ENCODE measurements at places on chromosomes 6 and 20.

DNA sequence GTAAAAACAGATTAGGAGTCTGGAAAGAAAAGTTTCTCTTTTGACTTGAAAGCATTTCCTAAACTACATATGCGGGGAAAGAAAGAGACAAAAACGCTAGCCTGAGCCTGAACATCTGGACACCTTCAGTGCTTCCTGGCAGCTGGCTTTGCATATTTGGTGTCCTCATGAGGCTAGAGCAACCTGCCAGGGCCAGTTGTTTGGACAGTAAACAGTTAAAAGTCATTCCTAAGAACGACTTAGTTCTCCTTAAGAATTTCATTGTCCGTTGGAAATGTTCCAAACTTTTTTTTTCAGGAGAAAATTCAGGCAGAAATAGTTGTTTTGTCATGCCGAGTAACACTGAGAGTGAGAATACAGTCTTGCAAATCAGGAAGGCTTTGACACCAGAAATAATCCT is 199.8 kb downstream of the SMOC2 start:
- no peak for DNase-seq

GRCh38 chr6:37960139-37960935 is 140.8 kb downstream of the ZFAND3 start:
- no peak for DNase-seq

- DNase-seq, result no peak
Observed at GRCh38 chr20:1944345-1945091, 49.3 kb downstream of the SIRPA start.

- DNase-seq, result no peak
Observed at GRCh38 chr20:41135888-41136679, 1.3 kb upstream of the PLCG1 start.

DNA sequence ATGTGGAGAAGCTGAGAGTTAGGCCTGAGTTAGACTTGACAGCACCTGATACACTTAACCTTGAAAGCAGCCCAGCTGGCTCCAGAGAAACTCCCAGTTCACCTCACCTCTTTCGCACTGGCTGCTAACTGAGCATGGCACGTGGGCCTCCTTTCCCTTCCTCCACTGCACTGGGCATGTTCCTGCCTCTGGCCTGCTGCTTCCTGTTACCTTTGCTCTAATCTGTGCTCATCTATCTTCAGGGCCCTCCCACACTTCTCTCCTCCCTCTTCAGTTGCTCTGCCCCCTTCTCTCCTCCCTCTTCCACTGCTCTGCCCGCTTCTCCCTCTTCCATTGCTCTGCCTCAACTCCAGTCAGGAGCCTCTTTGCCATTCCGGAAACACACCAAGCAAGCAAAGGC is 13.7 kb upstream of the UBE2V1 start:
- no peak for DNase-seq

GRCh38 chr6:169664227-169664626 is 37.6 kb downstream of the WDR27 start:
- DNase-seq, result no peak

GRCh38 chr6:53151676-53152075 is 3.0 kb upstream of the GCM1 start:
- DNase-seq, result no peak

DNA sequence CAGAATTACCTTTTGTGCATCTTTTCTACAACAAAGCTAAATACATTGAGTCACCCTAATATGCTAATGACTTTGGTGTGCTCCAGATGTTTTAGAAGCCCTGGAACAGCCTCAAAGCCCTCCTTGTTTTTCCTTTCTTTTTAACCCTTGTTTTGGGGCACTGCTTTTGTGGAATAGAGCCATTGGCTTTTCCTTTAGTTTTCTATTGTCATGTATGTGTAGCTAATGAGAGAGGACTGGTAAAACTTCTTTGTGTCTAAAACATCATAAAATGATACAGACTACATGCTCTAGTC is 158.8 kb downstream of the JARID2 start:
- no peak for DNase-seq

GRCh38 chr6:134257516-134257915 is 60.4 kb downstream of the SGK1 start:
- no peak for DNase-seq

GRCh38 chr20:63774306-63774705 is 34.7 kb downstream of the SLC2A4RG start:
- no peak for DNase-seq

DNA sequence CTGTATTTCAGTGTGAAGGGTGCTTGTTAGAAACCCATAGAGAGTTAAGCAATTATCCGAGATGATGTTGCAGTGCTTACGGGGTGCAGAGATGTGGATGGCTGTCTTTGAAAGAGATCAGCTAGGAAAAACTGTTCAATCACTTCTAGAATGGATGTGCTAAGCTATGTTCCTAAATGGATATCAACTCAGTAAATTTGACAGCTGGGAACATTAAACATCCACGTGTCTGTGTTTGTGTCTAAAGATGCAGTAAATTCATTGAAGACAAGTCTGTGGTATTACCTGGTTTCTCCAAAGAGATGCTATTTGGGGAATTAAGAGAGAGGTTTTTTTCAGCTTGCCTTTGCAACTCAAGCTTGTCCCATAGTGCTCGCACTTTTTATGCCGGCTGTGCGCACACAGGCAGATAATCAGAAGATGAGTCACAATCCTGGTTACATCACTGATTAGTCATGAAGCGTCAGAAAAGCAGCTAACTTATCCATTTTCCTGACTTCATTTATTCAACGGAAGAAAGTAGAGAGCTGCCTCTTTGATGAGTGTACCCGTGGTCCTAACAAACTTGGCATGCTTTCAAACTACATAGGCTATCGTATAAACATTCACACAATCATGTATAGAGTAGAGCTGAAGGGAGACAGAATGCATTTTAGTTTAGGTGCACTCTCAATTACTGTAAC is 691.7 kb upstream of the SLC35B3 start:
- no peak for DNase-seq

DNA sequence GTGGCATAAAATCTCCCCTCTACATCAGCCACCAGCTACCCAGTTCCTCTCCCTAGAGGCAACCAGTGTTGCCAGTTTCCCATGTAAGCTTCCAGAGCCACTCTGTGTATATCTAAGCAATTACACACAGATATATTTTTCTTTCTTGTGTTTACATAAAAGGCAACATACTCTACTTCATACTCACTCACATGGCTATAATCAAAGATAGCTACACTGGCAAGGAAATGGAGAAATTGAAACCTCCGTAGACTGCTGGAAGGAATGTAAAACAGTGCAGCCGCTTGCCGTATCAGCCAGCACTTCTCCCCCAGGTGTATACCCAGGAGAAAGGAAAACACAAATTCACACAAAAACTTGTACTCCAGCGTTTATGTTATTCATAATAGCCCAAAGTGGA is 38.5 kb upstream of the NELFCD start:
- no peak for DNase-seq

GRCh38 chr6:39654121-39654520 is 71.1 kb downstream of the KIF6 start:
- DNase-seq, result no peak

DNA sequence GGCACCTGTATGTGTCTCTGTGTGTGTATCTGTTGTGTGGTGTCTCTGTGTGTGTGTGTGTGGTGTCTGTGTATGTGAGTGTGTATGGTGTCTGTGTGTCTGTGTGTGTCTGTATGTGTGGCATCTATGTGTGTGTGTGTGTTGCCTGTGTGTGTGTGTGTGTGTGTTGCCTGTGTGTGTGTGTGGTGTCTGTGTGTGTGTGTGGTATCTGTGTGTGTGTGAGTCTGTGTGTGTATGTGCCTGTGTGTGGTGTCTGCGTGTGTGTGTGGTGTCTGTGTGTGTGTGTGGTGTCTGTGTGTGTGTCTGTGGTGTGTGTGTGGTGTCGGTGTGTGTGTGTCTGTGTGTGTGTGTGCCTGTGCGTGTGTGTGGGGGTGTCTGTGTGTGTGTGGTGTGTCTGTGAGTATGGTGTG is 31.7 kb upstream of the VEGFA start:
- DNase-seq, result no peak

All from stimulated activated CD4-positive, alpha-beta T cell treated with anti-CD3 and anti-CD28 coated beads, Interleukin-12 subunit alpha, Interleukin-12 subunit beta, amount 100 ng/mL, for 24 hours (primary cell).